Body of pancreas (tissue), 4 donors: ENCODE measurements at places on chromosomes 12 and 14. TPM values are rescaled to one million over a fixed set of nuclear protein-coding genes. Genes with fewer than 3 reads are reported as not detected.

DNA sequence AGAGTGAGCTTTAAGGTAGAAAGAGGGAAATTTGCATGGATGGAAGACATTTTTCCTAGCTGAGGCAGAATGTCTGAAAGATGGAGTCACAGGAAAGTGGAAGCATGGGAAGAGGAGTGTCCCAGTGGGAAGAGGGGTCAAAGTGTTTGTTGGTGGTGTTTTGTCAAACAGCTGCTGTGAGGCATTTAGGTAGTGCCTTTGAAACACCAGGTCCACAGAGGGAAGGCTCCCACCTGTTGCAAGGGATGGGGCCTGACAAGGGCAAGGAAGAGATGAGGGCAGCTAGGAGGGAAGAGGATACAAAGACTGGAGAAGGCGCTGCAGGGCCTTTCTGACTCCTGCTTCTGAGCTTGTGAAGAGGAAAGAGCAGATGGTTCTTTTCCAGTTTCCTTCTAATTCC is 91.8 kb upstream of the CISTR start:
- no peak overlapping the region for H3K4me3 ChIP-seq
- H3K27me3 ChIP-seq: no peaks in the 10 kb centered on the region
- DNase-seq: no peak
- H3K4me1 ChIP-seq: no peaks in the 10 kb centered on the region

- no peaks in the 10 kb centered on the region for H3K36me3 ChIP-seq
- H3K4me1 ChIP-seq: no peaks in the 10 kb centered on the region
- no peak for DNase-seq
- no peak overlapping the region for H3K4me3 ChIP-seq
Measured at GRCh38 chr14:68075382-68076029, 255.9 kb downstream of the RAD51B start.

DNA sequence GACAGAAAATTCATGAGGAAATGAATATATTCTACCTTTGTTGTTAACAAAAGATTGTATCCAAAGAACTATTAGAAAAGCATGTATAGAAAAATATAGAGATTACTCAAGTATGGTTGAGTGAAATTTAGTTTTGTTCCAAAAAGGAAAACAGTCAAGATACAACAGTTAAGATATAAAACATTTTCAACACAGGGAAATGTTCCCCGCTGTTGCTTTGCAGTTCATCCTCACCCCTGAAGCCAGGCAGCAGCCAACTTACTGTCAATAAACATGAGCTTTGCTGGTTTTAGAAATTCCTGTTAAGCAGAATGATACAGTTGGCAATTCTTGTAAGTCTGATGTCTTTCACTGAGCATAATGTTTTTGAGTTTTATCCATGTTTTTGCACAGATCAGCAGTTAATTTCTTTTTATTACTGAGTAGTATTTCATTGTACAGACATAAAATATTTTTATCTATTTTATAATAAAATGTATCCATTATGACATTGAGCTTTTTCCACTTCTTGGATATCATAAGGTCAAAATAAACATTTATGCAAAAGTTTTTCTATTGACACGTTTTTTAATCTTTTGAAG is 1.2 kb upstream of the CLEC2B start:
- no peak overlapping the region for H3K4me3 ChIP-seq
- no peaks in the 10 kb centered on the region for H3K36me3 ChIP-seq
- no peaks in the 10 kb centered on the region for H3K4me1 ChIP-seq
- H3K27ac ChIP-seq: peak overlapping the region; percentile 51
- no peak for DNase-seq

DNA sequence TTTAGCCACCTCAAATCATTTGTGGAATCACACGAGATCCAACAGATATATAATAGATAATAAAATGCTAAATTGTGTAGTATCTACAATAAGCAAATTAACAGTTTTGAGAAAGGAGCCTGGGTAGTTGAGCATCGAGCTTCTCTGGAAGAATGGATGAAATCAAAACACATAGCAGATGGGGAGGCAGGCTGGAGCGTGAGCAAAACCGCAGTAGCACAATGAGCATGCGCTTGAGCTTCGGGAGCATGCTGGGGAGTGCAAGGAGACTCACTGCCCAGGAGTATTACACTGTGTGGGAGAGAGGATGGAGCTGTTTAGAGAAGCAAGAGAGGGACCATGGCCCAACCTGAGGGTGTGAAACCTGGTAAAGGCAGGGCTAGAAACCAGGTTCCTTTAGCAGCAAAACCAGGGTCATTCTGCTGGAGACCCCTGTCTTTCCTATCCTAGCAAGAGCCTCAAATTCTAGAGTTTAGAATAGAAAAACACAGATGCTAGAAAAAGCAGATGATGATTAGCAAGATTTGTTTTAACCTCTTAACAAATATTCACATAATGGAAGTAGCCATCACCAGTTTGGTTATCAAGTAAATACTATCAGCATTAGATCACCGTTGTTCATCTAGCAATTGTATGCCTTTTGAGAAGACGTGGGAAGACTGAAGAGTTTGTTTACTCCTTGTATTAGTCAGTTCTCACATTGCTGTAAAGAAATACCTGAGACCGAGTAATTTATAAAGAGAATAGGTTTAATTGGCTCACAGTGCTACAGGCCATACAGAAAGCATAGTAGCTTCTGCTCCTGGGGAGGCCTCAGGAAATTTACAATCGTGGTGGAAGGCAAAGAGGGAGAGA is 484.8 kb downstream of the EGLN3 start:
- no peaks in the 10 kb centered on the region for H3K4me1 ChIP-seq
- H3K4me3 ChIP-seq: no peak overlapping the region
- H3K36me3 ChIP-seq: no peaks in the 10 kb centered on the region

- H3K27me3 ChIP-seq: no peaks in the 10 kb centered on the region
- no peak overlapping the region for H3K4me3 ChIP-seq
- no peak for DNase-seq
- H3K27ac ChIP-seq: no peak overlapping the region
- no peaks in the 10 kb centered on the region for H3K4me1 ChIP-seq
- no peaks in the 10 kb centered on the region for H3K36me3 ChIP-seq
Measured at GRCh38 chr12:113874999-113875561, 91.0 kb downstream of the RBM19 start.

GRCh38 chr14:103140316-103141109 is 17.3 kb downstream of the TNFAIP2 start:
- no peaks in the 10 kb centered on the region for H3K27me3 ChIP-seq
- no peaks in the 10 kb centered on the region for H3K4me1 ChIP-seq
- H3K27ac ChIP-seq: no peak overlapping the region
- H3K4me3 ChIP-seq: no peak overlapping the region
- no peak for DNase-seq
- H3K36me3 ChIP-seq: no peaks in the 10 kb centered on the region

Gene CPM
- 34.6 TPM for total RNA-seq
